ENCODE measurements at places on chromosomes 2 and 18. TPM values are rescaled to one million over a fixed set of nuclear protein-coding genes. Genes with fewer than 3 reads are reported as not detected.
A peak's percentile ranks its signal among the peaks of the same experiment; 100 is the strongest.

DNA sequence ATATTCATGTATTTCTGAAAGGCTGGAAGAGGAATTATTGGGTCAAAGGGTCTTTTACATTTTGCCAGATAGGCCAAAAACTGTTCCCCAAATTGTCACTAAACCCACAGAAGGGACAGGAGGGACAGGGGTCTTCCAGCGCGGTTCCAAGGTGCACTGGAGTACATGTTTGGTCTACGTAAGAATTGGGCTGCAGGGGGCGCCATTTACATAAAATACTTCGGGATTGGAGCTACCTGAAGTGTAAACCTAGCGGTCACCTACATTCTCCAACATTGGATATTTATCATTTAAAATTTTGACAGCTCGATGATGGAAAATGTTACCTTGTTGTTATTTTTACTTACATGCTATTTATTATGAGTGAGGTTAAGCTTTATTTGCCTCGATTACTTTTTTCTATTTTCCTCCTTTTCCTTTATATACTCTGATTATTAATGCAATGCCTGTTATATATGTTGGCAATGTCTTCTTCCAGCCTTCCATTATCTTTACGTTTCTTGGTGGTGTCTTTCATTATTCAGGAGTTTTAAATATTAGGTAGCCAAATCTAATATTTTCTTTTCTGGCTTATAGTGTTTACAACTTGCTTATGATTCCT is 43.0 kb upstream of the RAB6C start:
- peak; percentile 67 for DNase-seq

- DNase-seq: no peak
Measured at GRCh38 chr2:133424876-133425275, 143.4 kb downstream of the NCKAP5 start.

DNA sequence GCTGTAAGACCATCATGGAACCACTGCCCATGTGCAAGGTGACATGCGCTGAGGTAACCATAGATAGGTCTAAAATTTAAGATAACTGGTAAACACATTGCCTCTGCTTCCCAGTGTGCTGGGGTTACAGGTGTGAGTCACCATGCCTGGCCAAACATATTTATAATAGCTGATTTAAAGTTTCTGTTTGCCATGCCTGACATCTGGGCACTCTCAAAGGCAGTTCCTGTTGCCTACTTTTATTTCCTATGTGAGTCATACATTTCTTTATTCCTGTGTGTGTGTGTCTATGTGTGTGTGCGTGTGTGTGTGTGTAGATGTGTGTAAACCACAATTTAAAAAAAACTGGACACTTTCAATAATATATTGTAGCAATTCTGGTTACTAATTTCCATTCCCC is 415.2 kb upstream of the NETO1 start:
- DNase-seq: no peak

GRCh38 chr2:241775223-241776177 is 1.1 kb upstream of the GAL3ST2 start:
- peak; percentile 53 for DNase-seq

GRCh38 chr2:25341753-25342371 is at the start of gene DNMT3A:
Gene DNMT3A (minus strand): TSS chr2:25341925. CDS start chr2:25313984, 27,941 bp downstream.
- peak; percentile 80 for DNase-seq

DNA sequence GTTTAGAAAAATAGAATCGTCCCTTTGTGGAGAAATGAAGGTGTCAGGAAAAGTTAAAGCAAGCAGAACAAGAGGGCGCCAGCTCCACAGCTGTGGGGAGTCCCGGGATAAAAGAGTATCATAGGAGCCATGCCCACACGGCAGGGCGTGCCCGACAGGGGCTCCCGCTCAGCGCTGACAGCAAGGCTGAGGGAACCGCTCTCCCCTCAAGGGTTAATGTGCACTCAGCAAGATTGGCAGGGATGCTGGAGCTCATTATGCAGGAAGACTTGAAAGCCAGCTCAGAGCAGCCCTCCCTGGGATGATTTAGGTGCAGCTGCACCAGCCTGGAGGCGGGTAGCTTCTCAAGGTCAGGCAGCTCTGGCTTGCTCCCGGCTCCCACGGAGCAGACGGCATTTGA is 500.2 kb downstream of the EIPR1 start:
- no peak for DNase-seq

GRCh38 chr2:147910990-147911473 is 66.2 kb downstream of the ACVR2A start:
- DNase-seq: peak; percentile 80

GRCh38 chr2:136305517-136306192 is 187.7 kb upstream of the CXCR4 start:
- no peak for DNase-seq

DNA sequence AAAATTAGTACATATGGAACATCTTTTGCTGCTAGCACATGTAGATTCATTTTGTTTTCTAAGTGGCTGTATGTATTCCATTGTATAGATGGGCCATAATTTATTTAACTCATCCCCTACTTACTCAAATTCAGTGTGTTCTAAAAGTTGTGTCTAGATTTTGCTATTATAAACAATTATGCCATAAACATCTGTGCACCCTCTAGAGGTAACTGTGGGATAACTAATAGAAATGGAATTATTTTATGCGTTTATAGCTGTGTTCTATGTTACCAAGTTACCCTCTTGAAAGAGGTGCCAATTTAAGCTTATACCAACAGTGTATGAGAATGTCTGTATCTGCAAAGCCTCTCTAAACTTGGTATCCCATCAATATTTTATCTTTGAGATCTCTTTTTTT is 100.4 kb downstream of the MMADHC start:
- no peak for DNase-seq

NT5DC4 gene
- polyA plus RNA-seq: not detected

ADD2 gene
- not detected for polyA plus RNA-seq

MC5R gene
- not detected for polyA plus RNA-seq

FOXI3 gene
- polyA plus RNA-seq: not detected

C2orf81 gene
- polyA plus RNA-seq: 8.8 TPM

MSH6 gene
- 13.3 TPM for polyA plus RNA-seq
